ENCODE measurements at places on chromosomes 16 and 17.

GRCh38 chr16:53022374-53022773, 30.3 kb downstream of the CHD9NB start:
- no peak for DNase-seq

GRCh38 chr17:19341211-19341631, 21.3 kb downstream of the B9D1 start:
- DNase-seq, result no peak

GRCh38 chr16:23160574-23160973, 11.3 kb upstream of the USP31 start:
- no peak for DNase-seq

DNA sequence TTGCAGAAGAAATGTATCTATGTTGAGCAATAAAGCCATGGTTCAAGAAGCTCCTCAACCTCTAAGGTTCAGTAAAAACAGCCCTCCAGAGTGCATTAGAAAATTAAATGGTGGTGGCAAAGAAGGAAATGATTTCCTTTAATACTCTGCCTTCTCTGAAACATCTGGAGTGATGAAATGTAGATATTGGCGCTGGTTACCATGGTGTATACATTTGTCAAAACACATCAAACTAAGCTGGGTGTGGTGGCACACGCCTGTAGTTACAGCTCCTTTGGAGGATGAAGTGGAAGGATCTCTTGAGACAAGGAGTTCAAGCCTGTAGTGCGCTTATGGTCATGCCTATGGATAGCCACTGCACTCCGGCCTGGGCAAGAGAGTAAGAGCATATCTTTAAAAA, 6.0 kb downstream of the CAPNS2 start:
- no peak for DNase-seq

Data from CD4-positive, alpha-beta T cell treated with Interleukin-17A for 4 hours (primary cell).